ENCODE measurements at places on chromosomes 7 and 10.

- no peak for DNase-seq
Measured at GRCh38 chr10:31619531-31620061, 300.6 kb downstream of the ZEB1 start.

DNA sequence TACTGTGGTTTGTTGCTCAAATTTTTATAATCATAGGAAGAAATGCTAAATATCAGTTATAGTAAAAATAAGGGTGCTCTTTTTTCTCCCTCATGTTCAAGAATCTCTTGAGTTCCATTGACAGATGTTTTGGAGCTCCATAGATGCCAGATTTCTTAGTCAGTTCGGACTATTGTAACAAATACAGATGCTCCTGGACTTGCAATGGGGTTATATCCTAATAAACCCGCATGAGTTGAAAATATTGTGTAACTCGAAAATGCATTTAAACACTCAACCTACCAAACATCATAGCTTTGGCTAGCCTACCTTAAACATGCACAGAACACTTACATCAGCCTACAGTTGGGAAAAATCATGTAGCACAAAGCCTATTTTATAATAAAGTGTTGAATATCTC is 100.7 kb upstream of the CSTF2T start:
- no peak for DNase-seq

GRCh38 chr7:158237672-158238335 is 349.8 kb downstream of the PTPRN2 start:
- DNase-seq: no peak

GRCh38 chr10:130545697-130546096 is 409.5 kb downstream of the GLRX3 start:
- DNase-seq: no peak

DNA sequence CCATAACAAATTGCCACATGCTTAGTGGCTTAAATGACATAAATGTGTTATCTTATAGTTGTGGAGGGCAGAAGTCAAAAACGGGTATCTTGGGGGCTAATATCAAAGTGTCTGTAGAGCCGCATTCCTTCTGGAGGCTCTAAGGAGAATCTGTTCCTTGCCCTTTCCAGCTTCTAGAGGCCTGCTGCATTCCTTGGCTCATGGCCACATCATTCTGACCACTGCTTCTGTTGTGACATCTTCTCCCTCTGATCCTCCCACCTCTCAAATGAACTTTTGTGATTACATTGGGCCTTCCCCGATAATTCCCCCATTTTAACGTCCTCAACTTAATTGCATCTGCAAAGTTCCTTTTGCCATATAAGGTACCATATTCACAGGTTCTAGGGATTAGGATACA is 76.1 kb downstream of the CYP26A1 start:
- no peak for DNase-seq

DNA sequence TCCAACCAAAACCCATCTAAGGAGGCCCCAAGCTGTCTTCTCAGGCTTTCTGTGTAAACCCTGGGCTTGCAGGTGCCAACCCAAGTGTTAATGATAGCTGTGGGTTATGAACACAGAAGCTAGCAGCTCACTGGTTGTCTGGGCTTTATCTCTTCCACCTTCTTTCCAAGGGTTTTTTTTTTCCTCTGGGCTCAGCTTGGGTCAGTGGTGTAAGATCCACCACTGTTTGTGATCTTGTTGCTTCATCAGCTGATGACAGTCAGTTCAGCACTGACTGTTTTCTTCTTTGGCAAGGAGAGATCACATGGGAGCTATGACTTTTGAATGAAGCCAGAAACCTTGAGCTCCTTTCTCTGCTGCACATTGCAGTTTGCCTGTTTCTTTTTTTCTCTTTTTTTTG is 4.6 kb downstream of the GTPBP4 start:
- no peak for DNase-seq

GRCh38 chr7:74059681-74060588 is 23.7 kb upstream of the LIMK1 start:
- DNase-seq: no peak

DNA sequence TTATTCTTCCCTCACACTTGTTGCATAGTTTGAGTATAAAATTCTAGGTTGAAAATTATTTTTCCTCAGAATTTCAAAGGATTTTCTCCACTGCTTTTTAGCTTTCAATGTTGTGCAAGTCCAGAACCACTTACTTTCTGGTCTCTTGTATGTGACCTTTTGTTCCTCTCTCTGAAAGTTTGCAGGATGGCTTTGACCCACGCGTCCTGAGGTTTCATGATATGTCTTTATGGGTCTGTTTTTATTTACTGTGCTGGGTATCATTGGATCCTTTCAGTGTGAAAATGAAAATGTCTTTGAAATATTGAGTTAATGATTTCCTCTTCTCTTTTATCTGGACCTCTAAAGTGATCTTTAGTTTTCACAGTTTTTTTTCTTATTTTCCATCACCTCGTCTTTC is 38.5 kb downstream of the C1GALT1 start:
- DNase-seq: no peak

DNA sequence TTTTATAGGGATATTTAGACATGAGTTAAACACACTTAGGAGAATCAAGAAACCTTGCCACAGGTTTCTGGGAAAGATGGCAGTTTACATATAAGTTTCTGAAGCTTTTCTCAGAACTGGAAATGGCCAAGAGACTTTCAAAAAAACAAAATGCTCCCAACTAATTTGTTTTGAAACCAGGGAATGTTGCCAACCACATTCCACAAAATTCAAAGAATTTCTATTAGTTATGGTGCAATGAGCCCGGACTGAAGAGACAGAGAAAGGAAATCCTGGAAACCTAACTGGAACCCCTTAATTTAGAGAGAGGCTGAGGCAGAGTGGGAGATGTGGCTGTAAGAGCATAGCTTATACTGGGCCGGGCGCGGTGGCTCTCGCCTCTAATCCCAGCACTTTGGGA is 128.5 kb downstream of the PTEN start:
- no peak for DNase-seq

- DNase-seq: no peak
Measured at GRCh38 chr7:69042138-69042537, 556.1 kb upstream of the AUTS2 start.

GRCh38 chr7:18434171-18434570 is 61.4 kb upstream of the HDAC9 start:
- DNase-seq: no peak

DNA sequence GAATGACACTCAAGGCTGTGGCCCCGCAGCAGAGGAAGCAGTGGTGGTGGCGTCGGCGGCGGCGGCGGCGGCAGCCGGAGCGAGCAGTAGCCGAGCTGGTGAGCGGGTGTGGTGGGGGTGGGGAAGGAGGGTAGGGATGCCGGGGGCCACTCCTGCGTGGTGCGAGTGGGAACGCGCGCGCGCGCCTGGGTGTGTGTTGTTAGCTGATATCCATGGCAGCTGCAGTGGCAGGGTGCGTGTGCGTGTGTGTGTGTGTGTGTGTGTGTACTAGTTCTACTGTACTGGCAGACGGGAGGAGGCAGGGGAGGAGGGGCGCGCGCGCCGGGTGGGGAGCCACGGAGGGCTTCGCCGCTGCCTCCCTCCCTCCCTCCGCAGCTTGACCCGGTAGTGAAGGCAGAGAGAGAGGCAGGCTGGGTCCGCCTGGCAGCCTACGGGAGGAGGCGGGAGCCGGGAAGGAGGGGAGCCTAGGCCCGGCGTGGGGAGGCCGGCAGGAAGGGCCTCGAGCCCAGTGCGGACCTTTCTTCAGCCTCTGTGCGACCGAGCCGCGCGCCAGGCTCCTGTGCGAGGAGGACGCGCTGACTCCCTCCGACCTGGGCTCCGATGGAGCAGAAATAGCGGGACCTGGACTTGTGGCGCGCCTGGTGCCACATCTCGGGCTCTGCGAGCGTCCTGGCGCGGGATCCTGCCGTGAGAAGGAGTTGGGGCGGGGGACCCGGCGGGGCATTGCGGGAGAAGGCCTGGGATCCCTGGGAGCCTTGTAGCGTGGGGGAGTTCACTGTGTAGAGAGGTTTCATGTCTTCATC is at the start of gene MAGI2:
TSS of gene MAGI2 (minus strand) at position 110 of the 803 bp plus-strand sequence. CDS start 347 bp downstream, outside the sequence.
- DNase-seq: no peak

DNA sequence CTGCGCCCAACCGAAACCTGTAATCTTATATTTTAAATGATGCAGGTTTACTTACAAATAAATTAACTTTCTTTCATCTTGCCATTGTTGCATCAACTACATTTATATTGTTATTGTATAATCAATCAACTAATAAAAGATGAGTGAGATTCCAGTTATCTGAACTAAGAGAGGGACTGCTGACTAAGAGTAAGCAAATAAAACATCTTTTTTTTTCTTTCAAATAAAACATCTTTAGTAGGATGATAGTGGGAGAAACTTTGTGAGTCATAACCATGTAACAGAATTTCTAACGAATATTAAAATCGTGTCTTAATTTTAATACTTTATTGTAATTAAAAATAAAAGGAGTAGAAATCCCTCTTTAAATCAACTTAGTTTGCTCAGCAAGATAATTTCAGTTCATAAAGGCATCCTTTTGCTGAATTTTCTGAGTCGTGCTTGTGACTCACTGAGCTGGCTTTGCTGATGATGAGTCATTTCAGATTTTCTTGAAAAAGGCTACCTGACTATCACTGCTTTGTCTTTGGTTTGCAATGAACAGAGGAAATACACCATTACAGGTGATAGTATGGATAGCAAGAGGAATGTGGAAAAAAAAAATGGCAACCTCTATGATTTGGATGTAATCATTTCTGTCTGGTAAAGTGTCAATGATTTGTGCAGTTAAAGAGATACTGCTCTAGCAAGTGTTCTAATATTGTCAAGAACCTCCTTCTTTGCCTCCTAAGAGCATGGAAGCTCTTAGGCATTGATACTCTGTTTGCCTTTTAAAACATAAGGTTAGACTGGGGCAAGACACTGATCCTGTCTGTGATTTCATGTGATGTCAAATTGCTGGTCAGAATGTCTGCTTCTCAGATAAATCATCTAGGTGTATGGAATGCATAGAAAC is 119.5 kb downstream of the GPR158 start:
- DNase-seq: no peak

DNA sequence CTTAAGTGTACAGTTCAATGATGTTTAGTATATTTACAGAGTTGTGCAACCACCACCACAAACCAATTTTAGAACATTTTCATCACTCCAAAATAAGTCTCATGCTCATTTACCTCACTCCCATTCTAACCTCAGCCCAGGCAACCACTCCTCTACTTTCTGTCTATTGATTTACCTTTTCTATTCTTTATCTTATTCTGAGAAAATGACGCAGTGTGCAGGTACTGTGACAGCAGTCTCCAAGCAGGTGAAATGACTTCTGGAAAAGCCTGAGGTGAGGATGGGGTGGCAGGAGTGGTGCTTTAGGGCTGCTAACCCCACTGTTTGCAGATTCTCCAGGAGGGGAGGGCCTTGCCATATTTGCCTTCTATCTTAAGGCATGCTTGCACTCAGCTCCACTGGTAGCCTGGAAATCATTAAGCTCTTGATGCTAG is 39.5 kb downstream of the GARS1 start:
- DNase-seq: no peak

DNA sequence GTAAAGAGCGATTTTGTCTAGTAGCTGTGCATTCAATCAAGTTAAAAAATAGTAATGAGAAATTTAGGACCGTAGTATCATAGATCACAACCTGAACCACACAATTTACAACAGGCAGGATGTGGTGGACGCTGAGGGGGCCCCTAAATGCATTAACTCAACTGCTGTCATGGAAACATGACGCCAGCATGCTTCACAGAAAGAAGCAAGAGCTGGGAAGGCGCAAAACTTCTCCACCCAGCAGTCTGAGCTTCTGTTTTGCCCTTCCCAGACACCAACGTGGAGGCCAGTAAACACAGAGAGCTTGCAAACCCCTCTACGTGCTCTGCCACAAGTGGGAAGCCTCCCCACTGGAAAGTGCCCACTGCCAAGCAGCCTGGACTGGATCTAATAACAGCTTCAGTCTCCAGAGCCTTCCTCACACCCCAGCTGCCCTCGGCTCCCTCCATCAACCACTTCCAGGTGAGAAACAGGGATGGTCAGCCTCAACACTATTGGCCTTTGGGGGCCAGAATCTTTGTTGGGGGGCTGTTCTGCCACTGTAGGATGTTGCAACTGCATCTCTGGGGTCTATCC is 151.8 kb downstream of the SFMBT2 start:
- no peak for DNase-seq

GRCh38 chr7:51633596-51633995 is 317.0 kb upstream of the COBL start:
- DNase-seq: no peak

DNA sequence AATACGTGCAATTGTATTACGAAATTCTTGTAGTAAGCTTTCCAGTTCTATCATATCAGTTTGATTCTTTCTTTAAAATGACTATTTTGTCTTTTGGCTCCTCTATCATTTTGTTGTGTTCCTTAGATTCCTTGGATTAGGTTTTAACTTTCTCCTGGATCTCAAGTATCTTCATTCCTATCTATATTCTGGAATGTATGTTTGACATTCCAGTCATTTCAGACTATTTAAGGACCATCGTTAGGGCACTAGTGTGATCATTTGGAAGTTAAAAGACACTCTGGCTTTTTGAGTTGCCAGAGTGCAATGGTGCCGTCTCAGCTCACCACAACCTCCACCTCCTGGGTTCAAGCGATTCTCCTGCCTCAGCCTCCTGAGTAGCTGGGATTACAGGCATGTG is 45.7 kb upstream of the SFTPD start:
- DNase-seq: no peak

DNA sequence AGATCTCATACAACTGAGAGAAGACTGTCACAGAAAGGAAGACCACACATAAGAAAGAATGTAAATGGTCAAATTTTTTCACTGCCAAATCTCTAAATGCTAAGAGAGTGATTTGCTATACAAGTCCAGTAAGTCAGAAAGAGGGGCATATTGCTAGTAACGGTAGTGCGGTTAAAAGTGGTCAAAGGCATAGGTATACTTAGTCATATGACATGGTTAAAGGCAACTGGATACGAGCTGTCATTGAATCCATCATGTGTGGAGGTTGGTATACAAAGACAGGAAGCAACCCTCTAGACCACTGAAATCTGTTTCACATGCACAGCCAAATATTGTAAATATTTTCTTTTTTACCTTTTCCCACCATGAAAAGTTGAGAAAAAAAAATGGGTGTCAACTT is 4.8 kb downstream of the INHBA start:
- no peak for DNase-seq

DNA sequence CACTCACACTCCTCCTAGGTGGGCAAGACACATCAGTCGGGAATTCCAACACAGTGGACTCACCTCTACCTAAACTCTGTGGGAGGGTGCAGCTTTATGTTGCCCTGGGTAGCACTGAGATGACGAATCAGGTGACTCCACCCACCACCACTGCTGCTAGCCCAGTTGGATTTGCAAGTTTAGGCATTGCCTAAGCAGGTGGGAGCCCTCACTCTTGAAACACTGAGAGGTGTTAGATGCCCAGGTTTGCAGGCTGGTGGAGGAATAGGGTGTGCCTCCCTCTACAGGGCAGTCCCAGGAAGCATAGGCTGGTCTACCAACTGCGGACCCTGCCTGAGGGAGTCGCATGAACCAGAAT is 708.9 kb downstream of the POM121L12 start:
- DNase-seq: no peak

- no peak for DNase-seq
Measured at GRCh38 chr10:69146759-69147158, 22.8 kb downstream of the VPS26A start.

DNA sequence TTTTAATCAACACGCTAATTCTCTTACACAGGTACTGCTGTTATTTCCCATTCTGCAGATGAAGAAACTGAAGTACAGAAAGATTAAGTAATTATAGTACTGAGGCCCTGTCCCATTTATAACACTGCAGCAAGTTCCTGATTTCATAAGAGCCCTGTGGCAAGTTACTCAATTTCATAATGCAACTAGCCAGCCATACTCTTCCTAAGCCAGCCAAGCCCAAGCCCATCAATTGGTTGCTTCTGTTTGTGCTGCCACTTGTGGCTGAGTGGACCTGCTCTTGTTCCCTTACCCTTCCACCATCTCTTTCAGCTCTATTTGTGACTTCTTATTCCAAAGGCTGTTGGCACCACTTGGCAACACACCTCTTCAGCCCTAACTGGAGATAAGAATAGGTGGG is 19.7 kb upstream of the PRPF18 start:
- no peak for DNase-seq
